ENCODE measurements at places on chromosomes 7 and 10.

- DNase-seq: no peak
Measured at GRCh38 chr10:59323036-59323459, 39.3 kb downstream of the FAM13C start.

DNA sequence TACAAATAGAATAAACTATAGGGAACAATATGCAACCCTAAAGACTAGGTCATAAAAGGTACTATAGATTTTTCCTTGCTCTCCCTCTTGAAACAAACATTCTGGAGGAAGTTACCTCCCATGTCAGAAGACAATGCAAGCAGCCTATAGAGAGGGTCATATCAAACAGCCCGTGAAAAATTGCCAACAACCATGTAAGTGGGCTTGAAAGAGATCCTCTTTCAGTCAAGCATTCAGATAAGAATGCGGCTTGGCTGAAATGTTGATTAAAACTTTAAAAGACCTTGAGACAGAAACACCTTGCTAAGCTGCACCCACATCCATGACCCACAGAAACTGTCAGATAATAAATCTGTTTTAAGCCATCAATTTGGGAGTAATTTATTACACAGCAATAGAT, 526.6 kb upstream of the GHITM start:
- no peak for DNase-seq

DNA sequence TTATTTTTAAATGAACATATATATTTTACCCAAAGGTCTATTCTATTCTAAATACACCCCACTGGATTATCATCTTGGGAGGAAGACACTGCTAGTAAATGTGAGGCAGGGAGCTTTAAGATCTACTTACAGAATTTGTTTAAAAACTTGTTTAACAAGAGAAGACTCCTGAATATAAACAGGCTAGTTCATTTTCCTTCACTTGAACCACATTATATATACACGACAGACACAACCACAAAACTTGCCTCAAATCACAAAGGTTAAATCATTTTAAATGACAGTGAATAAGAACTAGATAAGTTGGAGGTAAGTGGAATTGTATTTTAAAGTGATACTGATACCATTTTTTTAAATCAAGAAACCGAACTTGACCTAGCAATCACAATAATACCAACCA, 109.2 kb downstream of the ATE1 start:
- no peak for DNase-seq

DNA sequence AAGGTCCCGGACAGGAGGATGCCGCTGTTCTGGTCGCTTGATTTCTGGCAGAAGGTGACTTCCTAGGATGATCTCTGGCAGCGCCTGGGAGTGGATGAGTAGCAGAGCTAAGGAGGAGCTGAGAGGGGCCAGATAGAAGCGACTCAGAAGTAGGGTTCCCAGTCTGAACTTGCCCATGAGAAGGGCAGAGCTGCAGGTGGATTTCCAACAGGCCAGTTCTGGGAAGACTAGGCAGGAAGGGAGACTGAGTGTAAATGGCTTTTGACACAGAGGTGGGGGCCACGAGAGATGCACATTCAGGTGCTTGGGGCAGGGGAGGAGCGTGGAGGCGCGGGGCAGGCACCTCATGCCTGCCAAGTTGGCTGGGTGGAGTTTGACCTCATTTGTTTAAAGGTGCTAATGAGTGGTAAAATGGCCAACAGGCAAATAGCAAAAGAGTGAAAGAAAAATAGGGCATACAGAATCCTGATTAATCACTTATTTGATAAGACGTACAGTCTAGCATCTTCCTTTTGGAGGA, 58.8 kb downstream of the SHH start:
- no peak for DNase-seq

GRCh38 chr7:143018931-143019330, 8.0 kb downstream of the OR9A2 start:
- no peak for DNase-seq

GRCh38 chr10:77022671-77023070, 614.9 kb downstream of the KCNMA1 start:
- DNase-seq: no peak

GRCh38 chr7:104005197-104005596, 15.7 kb upstream of the RELN start:
- DNase-seq: no peak

- DNase-seq: no peak
Measured at GRCh38 chr7:131524115-131524514, 32.3 kb downstream of the PODXL start.

DNA sequence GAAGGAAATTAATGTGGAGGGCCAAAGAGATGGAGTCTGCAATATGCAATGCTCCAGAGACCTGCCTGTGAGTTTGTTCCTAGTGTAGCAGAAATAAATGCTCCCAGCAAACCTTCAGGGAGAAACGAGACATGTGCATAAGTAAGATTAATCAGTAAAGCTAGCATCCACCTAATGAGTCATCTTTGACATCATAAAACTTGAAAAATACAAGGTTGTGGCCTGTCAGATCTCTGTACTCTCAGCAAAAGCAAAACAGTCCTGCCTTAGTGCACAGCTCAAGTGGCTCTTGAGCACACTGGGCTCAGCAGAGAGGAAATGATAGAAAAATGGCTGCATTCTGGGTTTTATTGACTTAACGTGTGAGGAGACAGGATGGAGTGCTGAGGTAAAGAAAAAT, 32.5 kb upstream of the ERCC6 start:
- DNase-seq: no peak

DNA sequence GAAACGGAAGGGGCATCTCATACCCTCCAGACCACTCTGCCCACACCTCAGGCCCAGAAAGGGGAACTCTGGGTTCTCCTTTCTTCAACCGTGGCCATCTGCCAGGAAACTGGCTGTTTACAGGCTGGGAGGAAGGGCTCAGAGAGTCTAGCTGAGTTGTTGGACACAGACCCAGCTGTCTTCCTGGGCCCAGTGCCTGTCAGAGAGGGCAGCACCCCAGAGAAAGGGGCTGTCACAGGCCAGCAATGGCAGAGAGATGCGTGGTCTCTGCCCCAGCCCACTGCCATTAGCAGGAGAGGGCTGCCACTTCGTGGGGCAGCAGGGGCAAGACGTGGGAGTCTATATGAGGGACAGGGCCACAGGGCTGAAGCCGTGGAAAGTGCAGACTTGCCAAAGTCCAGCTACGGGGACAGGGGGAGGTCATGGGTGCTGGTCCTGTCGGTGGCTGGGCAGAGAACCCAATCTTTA, 11.0 kb downstream of the GRID1 start:
- no peak for DNase-seq

DNA sequence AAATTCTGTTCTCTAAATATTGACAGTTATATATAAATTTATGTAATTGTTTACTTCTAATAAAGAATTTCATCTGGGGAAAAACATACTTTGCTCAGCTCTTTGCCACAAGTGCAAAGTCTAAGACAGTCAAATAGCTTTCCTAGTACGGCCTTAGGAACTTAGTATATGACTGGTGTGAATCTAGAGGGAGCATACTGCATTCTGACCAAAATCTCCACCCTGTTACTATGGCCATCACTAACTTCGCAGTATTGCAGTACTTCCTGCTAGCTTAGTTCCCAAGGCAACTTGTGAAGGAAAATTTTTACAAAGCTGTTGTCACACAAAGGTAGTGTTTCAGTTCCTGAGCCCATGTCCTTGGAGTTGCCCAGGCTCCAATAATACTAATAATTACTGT, 181.5 kb downstream of the CFTR start:
- no peak for DNase-seq

GRCh38 chr7:107427462-107427861, 42.4 kb upstream of the GPR22 start:
- no peak for DNase-seq

- peak; percentile 41 for DNase-seq
Measured at GRCh38 chr7:138898255-138898654, 82.9 kb downstream of the KIAA1549 start.

GRCh38 chr7:155813546-155814315, 1.5 kb upstream of the SHH start:
- peak; percentile 5 for DNase-seq

GRCh38 chr10:79442171-79443040, 3.0 kb downstream of the ZCCHC24 start:
- DNase-seq: no peak

DNA sequence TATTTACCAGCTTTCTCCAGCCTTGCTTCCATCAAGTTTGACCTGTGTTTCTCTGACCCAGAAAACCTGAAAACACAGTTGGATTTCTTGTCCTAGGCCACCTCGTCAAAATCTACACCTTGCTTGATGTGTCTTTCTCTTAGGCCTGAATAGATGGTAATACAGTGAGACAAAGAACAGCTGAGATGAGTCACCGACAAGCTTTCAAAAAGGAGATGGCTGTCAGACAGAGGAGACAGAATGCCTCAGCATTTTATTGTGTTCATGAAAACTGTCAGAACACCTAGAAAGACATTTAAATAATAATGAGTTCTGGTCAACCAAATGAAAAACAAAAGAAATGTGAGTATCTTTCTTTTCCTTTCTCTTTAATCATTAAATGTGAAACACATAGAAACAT, 119.7 kb upstream of the SORCS1 start:
- DNase-seq: no peak

GRCh38 chr10:133049639-133050038, 38.1 kb upstream of the ADGRA1 start:
- DNase-seq: no peak

DNA sequence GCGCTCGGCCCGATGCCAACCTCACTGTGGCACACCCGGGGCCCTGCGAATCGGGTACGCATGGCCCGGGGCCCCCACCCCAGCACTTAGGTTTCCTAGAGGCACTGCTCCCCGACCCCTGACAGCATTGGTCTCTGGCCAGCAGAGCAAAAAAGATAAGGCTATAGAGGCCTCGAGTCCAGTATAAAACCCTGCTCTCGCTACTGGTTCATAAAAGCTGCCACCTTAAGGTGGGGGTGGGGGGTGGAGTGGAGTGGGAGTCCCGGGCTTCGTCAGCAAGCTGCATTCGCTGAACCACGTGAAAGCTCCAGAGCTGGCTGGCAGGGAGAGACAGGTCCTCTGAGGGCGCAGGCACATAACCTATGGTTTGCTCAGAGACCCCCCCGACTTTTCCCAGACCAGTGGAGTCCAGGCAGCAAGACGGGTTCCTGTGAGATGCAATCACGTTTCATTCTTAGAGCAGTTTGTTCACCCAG, 1.3 kb downstream of the KAZALD1 start:
- DNase-seq: peak; percentile 5

DNA sequence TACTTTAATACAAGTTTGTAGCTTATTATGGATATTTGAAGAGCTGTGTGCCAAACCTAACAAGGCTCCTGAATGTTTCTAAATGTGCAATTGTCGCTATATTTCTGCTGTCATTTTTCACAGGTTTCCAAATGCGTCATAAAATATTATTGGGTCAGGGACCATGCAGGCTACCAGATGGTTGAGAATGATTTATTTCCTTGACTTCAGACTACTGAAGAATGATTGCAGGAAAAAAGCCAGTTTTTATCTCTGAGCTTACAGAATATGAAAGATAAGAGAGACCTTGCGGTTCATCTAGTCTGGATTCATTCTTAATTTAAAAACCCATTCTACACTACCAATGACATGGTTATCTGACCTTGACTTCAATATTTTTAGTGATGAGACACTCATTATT, 55.2 kb downstream of the TSPAN12 start:
- DNase-seq: no peak

- no peak for DNase-seq
Measured at GRCh38 chr10:112510384-112510783, 63.4 kb downstream of the VTI1A start.

DNA sequence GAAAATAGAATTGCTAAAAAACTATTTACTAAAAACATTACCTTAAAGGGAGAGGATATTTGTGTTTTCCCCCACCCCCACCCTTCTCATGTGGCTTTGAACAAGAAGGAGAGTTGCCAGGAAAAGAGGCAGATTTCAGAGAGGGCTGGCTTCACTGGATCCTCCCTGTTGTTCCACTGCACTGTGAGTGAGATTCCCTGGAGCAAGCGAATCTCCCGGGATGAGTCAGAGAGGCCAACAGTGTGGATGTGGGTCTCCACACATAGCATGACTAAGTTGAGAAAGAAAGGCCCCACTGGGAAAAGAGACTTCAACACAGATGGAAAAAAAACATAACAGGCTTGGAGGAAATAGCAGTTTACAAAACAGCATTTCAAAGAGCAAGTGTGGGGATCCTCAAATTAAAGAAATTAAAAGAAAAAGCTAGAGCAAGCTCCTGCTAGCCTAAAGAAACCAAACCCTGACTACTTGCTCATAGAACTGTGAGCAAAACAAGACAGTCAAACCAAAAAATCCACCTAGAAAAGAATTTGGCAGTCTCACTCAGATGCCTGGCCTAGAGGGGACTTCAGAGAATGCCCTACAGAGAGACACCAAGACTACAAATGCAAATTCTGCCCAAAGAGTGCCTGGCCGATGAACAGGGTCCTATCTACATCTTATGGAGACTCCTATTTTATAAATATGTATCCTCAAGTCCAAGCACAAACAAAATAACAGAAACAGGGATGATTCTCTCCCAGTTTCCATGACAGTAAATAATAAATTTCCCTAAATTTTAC, 3.4 kb downstream of the CAV1 start:
- peak; percentile 27 for DNase-seq

GRCh38 chr10:82213784-82214183, 338.8 kb downstream of the NRG3 start:
- no peak for DNase-seq

GRCh38 chr10:26829810-26830515, 30.8 kb downstream of the ABI1 start:
- peak; percentile 72 for DNase-seq

GRCh38 chr7:94632338-94633013, 23.5 kb downstream of the SGCE start:
- DNase-seq: no peak

GRCh38 chr7:136066304-136067143, 89.4 kb upstream of the MTPN start:
- DNase-seq: no peak

- DNase-seq: no peak
Measured at GRCh38 chr10:89250865-89251408, 638 bp downstream of the LIPA start.

GRCh38 chr10:128095753-128096469, 30.3 kb downstream of the MKI67 start:
- DNase-seq: no peak

DNA sequence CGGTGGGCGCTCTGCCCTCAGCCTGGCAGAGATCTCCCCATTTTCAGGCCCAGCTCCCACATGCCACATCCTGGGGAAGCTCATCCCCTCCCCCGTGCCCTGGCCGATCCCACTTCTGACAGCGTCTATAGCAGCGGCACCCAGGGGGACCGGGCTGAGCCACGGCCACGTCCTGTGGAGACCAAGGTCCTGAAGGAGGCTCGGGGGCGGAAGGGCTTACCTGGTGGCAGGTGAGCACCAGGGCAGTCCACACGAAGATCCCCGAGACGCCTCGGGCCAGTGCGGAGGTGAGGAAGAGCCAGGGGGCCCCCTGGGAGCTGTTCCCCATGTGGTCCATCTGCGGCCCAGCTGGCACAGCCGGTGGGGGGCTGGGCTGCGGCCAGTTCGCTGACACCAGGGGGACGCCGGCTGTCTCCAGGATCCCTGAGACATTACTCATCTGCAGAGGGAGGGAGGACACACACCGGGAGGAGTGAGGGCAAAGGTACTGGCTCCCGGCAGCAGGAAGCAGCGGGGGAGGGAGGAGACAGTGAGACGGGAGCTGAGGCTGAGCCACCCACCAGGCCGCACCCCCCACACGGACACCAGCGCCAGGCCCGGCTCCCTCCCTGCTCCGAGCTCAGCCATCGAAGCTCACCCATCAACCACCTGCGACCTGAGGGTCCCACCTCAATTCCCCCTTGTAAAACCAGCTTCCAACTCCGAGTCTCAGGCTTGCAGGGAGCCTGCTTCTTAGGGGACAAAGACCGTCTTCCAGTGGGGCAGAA, 776 bp downstream of the TMEM184A start:
- no peak for DNase-seq
